Right atrium auricular region (tissue), 2 donors: ENCODE measurements at places on chromosomes 12 and 14. TPM values are rescaled to one million over a fixed set of nuclear protein-coding genes. Genes with fewer than 3 reads are reported as not detected.

- no peak for DNase-seq
Observed at GRCh38 chr12:102568276-102568675, 87.9 kb upstream of the IGF1 start.

- DNase-seq, result no peak
Observed at GRCh38 chr12:130100634-130101362, 61.5 kb upstream of the FZD10 start.

- no peak for DNase-seq
Observed at GRCh38 chr12:69008520-69008919, 75.5 kb upstream of the CPM start.

GRCh38 chr12:94954029-94954685, 49.3 kb downstream of the NDUFA12 start:
- DNase-seq, result no peak

DNA sequence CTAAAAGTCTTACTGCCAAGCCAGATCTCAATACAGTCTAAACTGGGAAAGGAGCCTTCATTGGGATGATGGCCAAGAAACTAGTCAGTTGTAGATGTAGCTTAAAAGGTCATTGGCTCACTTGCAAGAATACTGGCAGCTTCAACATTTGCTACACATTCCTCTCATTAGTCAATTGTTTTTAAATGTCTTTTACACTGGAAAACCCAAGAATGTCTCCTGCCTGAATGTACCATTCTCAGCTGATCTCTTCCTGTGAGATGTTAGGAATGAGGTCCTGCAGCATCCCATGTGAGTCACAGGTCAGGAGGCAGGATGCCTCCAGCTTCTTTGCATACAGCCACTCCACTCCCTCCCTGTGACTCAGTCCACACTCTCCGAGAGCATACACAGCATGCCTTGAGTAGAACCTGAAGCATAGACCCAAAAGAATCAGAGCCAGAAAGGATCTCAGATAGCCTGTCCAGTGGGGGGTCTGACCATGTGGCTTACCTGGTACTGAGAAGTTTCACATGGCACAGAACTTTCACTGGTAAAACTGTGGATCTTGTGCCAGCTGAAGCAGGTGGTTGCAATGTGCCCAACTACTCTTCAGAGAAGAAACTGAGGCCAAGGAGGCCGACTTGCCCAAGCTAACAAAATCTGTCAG, 56.0 kb upstream of the HECTD1 start:
- DNase-seq, result peak; percentile 85

GRCh38 chr12:84922693-84923092, 10.1 kb upstream of the SLC6A15 start:
- DNase-seq, result no peak

- no peak for DNase-seq
Observed at GRCh38 chr14:103050935-103051334, 6.4 kb downstream of the CDC42BPB start.

DNA sequence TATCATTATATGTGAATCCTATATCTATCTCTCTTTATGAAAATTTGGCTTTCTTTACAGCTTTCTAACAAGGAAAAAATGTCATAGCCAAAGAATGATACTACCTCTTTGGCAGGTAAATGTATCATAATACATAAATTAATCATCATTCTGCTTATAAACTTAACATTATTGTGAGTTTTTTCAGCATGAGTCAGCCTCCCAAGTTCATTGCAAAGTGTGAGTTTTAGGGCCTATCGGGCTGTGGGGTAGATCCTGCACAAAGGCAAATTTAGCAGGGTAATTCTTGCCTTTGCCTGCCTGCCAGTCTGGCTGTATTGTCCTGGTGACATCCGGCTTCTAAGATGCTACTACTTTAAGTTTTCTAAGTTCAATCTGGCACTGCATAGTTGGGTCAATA, 412.6 kb downstream of the MDGA2 start:
- no peak for DNase-seq

- no peak for DNase-seq
Observed at GRCh38 chr12:96422192-96422591, 22.0 kb upstream of the CDK17 start.

- DNase-seq, result no peak
Observed at GRCh38 chr14:102066041-102066451, 20.8 kb downstream of the HSP90AA1 start.

DNA sequence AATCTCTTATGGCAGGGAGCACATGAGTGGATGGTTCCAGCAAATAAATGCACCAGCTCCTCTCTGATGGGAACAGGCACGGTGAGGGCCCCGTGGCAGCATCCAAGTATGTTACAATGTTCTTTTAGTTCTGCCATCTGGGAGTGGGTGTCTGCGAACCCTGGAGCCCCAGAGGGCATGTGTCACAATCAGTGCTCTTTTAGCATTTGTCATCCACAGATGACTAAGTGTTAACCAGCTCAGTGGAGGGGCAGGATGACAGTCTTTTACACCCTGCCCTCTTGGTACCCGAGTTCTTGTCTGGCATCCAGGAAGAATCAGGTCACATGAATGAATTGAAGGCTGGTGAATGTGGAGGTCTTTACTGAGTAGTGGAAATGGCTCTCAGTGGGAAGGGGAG, 560.4 kb upstream of the FLRT2 start:
- DNase-seq, result no peak

- no peak for DNase-seq
Observed at GRCh38 chr14:77844802-77845201, 44.9 kb downstream of the ADCK1 start.

GRCh38 chr14:98176892-98177291, 1095.1 kb downstream of the BCL11B start:
- DNase-seq, result no peak

DNA sequence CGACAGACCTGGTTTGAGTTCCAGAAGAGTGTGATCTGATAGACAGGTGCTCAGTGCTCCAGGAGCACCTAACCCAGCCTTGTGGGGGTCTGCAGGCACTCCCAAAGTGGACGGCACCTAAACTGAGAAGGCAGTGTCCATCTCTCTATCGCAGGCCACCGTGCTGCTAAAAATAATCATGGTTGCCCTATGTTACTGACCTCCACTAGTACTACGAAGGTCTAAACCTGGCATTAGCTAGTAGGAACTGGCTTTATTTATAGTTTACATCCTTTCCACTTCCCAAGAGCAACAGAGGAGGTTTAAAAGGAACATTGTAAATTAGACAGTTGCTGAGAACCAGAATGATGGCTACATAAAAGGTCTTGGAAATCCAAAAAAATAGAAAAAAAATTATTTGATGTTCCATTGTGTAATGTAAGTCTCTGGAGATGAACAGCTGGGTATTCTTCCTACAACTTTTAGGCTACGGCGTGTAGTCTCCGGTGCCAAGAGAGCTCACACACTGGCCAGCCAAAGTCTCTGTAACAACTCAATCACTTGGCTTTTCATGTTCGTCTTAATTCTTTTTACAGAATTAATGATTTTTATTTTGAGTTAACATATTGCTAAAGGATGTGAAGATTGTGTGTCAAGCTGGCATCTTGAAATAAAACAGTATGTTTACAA, 27.3 kb downstream of the PPFIBP1 start:
- no peak for DNase-seq

DNA sequence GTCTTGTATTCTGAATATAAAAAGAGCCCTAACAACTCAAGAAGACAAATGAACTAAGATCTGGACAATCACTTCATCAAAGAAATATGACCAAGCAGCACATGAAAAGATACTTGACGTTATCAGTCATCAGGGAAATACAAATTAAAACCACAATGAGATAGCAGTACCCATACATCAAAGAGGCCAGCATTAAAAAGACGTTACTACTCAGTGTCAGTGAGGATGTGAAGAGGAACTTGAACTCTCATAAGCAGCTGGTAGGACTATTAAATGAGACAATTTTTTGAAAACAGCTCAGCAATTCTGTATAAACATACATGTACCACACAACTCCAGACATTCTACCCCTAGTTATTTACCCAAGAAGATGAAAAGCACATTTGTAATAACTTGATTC, 55.9 kb downstream of the FERMT2 start:
- no peak for DNase-seq

FAM222A gene
- total RNA-seq, result 23.6 TPM

NPFF gene
- total RNA-seq, result not detected

KRT3 gene
- not detected for total RNA-seq

RPS6KL1 gene
- 10.3 TPM for total RNA-seq

SLC4A8 gene
- total RNA-seq, result 0.28 TPM

ESR2 gene
- 0.20 TPM for total RNA-seq
